Esophagus squamous epithelium (tissue), 5 donors: ENCODE measurements at places on chromosomes 7 and 10.
A peak's percentile ranks its signal among the peaks of the same experiment; 100 is the strongest.

GRCh38 chr7:157703534-157704195, 366.9 kb downstream of the DNAJB6 start:
- no peak overlapping the region for H3K4me3 ChIP-seq
- H3K27ac ChIP-seq = no peak overlapping the region
- H3K27me3 ChIP-seq = no peaks in the 10 kb centered on the region
- no peaks in the 10 kb centered on the region for H3K36me3 ChIP-seq

GRCh38 chr10:60290558-60290957, 99.1 kb downstream of the ANK3 start:
- H3K27ac ChIP-seq = no peak overlapping the region
- no peak for DNase-seq
- H3K4me3 ChIP-seq = no peak overlapping the region
- H3K36me3 ChIP-seq = no peaks in the 10 kb centered on the region

GRCh38 chr7:130149281-130150139, 55.7 kb downstream of the TMEM209 start:
- H3K27me3 ChIP-seq = no peaks in the 10 kb centered on the region
- peaks cover 19% of the 10 kb centered on the region for H3K4me1 ChIP-seq
- no peak overlapping the region for H3K4me3 ChIP-seq
- no peaks in the 10 kb centered on the region for H3K36me3 ChIP-seq
- H3K27ac ChIP-seq = no peak overlapping the region
- no peak for DNase-seq

DNA sequence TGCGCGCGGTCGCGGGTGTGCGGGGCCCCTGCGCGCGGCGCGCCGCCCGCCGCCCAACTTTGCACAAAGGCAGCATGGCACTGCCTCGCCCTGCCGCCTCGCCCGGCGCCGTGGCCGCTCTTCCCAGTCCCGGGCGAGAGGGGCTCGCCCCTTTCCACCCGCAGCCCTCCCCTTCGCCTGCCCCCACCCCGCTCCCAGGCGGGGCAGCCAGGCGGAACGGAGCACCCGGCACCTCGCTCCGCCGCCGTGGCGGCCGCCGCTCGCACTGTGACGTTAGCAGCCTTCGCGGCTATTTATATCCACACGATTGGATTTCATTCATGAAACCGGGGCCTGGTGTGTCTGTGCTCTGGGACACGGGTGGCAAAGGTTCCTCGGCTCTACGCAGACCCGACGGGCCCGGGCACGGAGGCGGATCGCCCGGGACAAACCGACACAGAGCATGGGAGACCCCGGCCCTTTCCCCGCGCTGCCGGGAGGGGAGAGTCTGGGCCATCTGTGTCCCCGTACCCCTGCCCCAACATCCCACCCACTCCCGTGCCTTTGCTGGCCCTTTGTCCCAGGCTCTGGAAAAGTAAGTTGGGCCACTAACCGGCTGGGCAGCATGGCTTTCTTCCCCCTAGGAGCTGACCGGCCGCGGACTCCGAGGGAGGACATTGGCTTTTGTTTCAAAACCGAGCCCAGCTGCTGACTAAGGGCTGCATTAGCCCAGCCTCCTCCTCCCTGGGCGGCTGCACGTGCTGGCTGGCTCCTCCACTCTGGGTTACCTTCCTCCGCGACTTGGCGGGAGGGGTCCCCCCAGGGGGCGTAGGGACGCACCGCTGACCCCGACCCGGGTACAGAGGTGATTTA, at the start of gene RHOBTB1:
TSS of gene RHOBTB1 (minus strand) at position 128 of the 852 bp plus-strand sequence. CDS start 32,643 bp downstream, outside the sequence.
- H3K27me3 ChIP-seq = no peaks in the 10 kb centered on the region
- no peak for DNase-seq
- no peaks in the 10 kb centered on the region for H3K36me3 ChIP-seq
- peak within 1 kb of the TSS; percentile 77 for H3K4me3 ChIP-seq
- H3K27ac ChIP-seq = peak within 1 kb of the TSS; percentile 88
- peaks cover 27% of the 10 kb centered on the region for H3K4me1 ChIP-seq

DNA sequence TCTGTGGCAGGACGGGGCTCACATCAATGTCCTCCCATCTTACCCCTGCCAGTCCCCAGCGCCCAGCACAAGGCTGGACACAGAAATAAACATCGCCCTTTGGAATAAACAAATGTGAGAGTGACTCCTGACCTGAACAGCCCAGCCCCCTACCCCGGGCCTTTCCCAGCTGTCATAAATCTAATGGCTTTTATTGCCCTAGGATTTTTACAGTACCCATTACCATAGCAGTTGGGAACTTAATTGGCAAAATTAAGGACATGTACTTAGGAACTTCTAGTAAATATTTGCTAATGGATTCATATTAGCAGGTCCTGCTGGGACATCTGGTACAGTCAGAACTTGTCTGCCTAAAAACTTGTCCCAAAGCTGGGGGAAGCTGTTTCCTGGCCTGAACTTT, 76.6 kb downstream of the GLRX3 start:
- no peaks in the 10 kb centered on the region for H3K4me1 ChIP-seq
- no peak overlapping the region for H3K27ac ChIP-seq
- DNase-seq = no peak
- no peaks in the 10 kb centered on the region for H3K36me3 ChIP-seq

GRCh38 chr10:60623627-60624026, 154.7 kb upstream of the CDK1 start:
- H3K36me3 ChIP-seq = no peaks in the 10 kb centered on the region
- H3K4me3 ChIP-seq = no peak overlapping the region

GRCh38 chr10:8462565-8462964, 408.1 kb downstream of the GATA3 start:
- no peak for DNase-seq
- H3K27me3 ChIP-seq = no peaks in the 10 kb centered on the region
- no peak overlapping the region for H3K27ac ChIP-seq

DNA sequence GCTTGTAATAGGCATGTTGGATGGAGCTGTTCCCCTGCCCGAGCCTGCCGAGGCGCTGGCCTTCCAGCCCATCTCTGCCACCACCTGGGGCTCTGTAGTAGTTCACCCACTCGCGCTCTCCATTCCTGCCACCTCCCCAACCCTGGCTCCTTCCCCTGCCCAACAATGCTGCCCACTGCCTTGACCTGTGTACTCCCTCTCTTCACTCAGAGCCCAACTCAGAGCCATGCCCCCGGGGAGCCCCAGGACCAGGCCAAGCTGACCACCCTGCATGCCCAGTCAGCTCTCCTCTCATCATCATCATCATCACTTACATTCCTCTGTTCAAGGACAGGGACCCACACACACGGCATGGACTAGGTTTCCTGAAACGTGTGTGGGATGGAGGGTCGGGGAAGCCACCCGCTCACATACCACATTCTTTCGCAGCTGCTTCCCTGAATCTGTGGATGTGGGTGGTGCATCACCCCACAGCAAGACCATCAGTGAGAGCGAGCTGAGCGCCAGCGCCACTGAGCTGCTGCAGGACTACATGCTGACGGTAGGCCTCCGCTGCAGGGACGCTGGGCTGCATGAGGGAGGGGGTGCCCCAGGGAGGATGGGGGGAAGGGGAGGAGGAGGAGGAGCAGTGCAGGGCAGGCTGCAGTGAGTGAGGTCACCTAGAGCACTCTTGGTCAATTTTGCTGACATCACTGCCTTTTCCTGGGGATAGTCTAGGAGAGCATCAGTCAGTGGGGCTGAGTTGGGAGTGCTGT, 15.6 kb downstream of the NACAD start:
- H3K4me1 ChIP-seq = peaks cover 3% of the 10 kb centered on the region
- no peak overlapping the region for H3K4me3 ChIP-seq
- no peak overlapping the region for H3K27ac ChIP-seq
- no peak for DNase-seq
- H3K27me3 ChIP-seq = no peaks in the 10 kb centered on the region
- H3K36me3 ChIP-seq = peaks cover 40% of the 10 kb centered on the region

- peak overlapping the region; percentile 89 for H3K27ac ChIP-seq
- H3K4me3 ChIP-seq = no peak overlapping the region
- DNase-seq = no peak
- H3K4me1 ChIP-seq = peaks cover 58% of the 10 kb centered on the region
- H3K27me3 ChIP-seq = no peaks in the 10 kb centered on the region
- H3K36me3 ChIP-seq = no peaks in the 10 kb centered on the region
These were observed 39.7 kb downstream of the ARID5B start for GRCh38 chr10:61941202-61941681.

- H3K36me3 ChIP-seq = no peaks in the 10 kb centered on the region
- no peak overlapping the region for H3K4me3 ChIP-seq
- no peaks in the 10 kb centered on the region for H3K27me3 ChIP-seq
These were observed 101.8 kb upstream of the ELMO1 start for GRCh38 chr7:37550426-37550825.

DNA sequence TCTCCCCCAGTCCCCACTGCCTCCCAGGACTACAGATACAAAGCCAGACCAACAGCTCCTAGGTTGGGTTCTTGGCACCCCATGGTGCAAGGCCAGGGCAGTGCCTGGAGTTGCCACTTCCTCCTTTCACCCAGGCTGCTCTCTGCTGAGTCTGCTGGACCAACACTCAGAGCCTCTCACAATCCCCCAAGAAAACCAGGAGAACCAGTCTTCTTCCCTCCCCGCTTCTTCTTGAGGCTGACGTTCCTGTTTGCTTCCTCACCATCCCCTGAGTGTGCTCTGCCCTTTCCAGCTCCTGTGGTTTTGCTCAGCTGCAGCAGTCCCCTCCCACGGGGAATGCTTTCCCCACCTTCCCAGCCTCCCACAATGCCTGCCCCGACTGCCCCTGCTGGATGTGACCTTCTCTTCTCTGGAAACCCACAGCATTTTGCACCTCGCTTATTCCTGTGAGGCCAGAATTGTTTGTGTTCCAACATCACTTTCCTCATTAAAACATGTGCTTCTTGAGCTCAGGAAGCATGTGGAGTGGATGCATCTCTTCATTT, 89.9 kb downstream of the GOLGA7B start:
- DNase-seq = no peak
- no peak overlapping the region for H3K27ac ChIP-seq
- no peaks in the 10 kb centered on the region for H3K36me3 ChIP-seq
- no peaks in the 10 kb centered on the region for H3K27me3 ChIP-seq

DNA sequence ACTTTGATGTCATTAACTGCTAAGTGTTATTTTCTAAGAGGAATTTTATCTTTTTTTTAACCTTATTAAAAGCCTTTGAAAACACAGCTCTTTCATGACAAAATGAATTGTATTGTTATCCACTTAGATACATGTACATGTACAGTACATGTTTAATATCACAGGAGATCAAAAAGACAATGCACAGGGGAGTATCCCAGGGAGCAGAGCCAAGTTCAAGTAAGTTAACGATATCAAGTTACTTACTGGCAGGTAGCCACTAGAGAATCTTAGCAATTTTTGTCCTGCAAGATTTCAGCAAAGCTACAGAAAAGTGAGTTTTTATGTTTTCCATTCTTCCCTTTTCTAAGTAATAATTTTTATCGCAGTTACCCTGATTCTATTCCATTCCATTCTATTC, 33.9 kb upstream of the ARL4A start:
- no peak overlapping the region for H3K4me3 ChIP-seq
- no peak for DNase-seq
- peaks cover 15% of the 10 kb centered on the region for H3K4me1 ChIP-seq
- no peaks in the 10 kb centered on the region for H3K36me3 ChIP-seq
- H3K27ac ChIP-seq = no peak overlapping the region

DNA sequence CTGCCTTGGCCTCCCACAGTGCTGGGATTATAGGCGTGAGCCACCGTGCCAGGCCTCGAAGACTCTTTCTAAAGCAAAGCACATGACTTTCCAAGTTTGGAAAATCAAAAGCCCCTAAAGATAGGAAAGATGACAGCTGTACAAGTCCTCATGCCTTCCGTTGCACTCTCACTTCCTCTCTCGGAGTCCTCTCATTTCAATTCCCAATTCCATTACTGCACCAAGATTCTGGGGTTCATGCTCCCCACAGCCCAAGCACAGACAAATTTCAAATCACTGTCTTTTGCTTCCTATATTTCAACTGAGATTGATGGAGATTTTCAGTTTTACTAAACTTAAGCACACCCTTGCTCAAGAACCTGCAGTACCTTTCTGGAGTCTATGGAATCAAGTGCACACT, 10.9 kb upstream of the PLAU start:
- no peaks in the 10 kb centered on the region for H3K27me3 ChIP-seq
- H3K27ac ChIP-seq = no peak overlapping the region
- H3K4me1 ChIP-seq = peaks cover 15% of the 10 kb centered on the region
- DNase-seq = no peak

GRCh38 chr7:106609416-106609815, 51.5 kb downstream of the CCDC71L start:
- no peak overlapping the region for H3K27ac ChIP-seq
- no peaks in the 10 kb centered on the region for H3K27me3 ChIP-seq
- no peaks in the 10 kb centered on the region for H3K36me3 ChIP-seq
- H3K4me3 ChIP-seq = no peak overlapping the region
- H3K4me1 ChIP-seq = no peaks in the 10 kb centered on the region

DNA sequence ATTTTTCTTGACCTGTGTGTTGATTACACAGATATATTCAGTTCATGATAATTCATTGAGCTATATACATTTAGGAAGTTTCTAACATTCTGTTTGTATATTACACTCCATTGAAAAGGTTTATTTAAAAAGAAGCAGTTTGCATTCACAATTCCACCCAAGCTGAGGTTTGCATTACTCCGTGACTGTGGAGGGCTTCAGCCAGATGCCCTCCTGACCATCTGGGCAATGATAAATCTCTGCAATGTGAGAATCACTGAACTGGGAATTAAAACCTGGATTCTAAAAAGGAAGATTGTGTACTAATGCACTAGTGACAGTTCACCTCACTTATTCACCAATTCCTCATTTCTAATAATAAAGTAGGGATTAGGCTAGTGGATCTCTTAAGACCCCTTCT, 36.4 kb upstream of the CYP2C9 start:
- no peak for DNase-seq
- H3K4me3 ChIP-seq = no peak overlapping the region
- H3K36me3 ChIP-seq = no peaks in the 10 kb centered on the region
- no peaks in the 10 kb centered on the region for H3K27me3 ChIP-seq
- H3K27ac ChIP-seq = no peak overlapping the region

DNA sequence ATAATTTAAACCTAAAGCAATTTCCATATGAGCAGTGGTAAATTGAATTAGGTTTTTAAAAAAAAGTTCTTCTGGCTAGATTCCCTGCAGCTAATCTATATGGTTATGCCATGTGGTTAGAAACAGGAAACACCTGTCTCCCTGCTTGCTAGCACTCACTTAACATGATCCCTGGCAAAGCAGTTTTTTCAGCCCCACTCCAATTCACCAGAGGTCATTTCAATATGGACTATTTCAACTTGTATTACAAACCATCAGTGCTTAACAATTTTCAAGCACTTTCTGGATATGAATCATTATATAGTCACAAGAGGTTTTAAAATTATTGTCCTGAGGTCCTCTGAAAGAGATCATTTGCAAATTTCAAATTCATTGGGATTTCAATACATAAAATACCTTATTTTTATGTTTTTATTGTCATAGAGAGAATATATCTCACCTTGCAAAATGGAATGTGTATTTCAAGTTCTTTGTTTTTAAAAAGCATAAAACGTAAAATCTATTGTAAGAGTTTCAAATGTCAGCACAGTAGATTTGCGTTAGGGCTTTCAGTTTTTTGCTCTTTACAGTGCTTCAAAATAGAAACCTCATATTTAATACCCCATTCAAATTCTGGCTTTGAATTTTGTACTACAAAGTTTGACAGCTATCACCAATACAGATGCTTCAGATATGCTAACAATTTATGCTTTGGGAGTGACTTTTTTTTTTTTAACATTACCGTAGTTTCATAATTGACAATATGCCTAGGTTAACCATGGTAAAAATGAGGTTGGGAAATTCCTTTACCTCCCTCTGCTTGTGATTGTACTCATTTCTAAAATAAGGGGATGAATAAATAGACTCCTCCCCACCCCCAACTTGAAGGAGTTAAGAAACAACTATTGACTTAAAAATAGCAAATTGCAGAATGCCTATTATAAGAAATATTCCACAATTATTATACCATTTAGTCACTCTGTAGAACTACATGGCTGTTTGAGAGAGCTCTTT, 117.5 kb upstream of the HGF start:
- no peak overlapping the region for H3K4me3 ChIP-seq
- DNase-seq = no peak
- no peaks in the 10 kb centered on the region for H3K36me3 ChIP-seq
- H3K27ac ChIP-seq = no peak overlapping the region

- DNase-seq = no peak
- H3K4me3 ChIP-seq = no peak overlapping the region
- H3K27me3 ChIP-seq = no peaks in the 10 kb centered on the region
- no peaks in the 10 kb centered on the region for H3K36me3 ChIP-seq
These were observed 70.1 kb upstream of the RAB11FIP2 start for GRCh38 chr10:118116715-118117449.
